Kidney tubule cell (primary cell): ENCODE measurements at places on chromosomes 3 and 15.

DNA sequence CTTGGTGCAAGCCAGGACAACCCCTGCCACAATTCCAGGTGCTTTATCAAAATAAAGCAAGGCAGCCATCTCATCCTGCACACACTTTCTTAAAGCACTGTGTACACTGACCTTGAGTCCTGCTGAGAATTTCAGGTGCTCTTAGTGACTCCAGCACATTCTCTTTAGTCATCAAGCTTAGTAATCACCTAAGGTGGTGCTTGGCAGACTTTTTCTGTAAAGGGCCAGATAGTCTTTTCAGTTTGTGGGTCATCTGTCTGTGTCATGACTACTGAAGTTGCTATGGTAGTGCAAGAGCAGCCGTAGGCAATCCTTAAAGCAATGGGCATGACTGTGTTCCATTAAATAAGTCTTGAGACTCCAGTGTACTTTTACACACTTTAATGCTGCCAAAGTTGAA is 36.4 kb downstream of the RIOX2 start:
- DNase-seq: peak; percentile 64

DNA sequence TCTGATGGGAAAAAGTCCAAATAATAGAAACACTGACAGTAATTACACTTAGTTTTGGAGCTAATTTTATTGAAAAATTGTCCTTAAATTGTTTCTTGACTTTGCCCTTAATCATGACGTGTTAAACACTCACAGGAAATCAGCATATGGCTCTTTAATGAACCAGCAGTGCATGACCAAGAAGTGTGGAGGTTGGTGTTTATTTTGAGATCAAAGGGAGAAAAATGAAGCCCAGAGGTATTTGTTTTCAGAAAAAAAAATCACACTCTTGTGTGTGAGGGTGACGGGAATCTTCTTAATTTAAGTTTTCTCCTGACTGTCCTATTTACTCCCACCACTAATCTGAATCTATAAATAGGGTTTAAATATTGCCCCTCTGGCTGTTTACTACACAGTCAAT is 28.8 kb upstream of the SYNM start:
- DNase-seq: no peak

DNA sequence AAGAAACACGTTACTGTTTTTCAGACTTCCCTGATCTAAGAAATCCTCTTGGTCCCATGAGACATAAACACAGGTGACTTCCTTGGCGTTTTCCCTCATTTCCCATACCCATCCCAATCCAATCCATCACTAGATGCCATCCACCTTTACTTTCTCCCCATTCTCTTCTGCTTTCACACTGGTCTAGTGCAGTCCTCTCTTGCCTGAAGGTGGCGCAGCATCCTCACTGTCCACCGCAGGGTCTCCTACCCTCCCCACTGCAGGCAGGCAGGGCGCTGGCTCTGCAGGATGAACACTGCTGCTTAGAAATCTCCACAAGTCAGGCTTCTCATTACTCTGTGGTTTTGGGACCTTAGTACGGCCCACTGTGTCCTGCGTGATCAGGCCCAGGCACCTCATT is 58.2 kb downstream of the RAB7A start:
- DNase-seq: no peak

DNA sequence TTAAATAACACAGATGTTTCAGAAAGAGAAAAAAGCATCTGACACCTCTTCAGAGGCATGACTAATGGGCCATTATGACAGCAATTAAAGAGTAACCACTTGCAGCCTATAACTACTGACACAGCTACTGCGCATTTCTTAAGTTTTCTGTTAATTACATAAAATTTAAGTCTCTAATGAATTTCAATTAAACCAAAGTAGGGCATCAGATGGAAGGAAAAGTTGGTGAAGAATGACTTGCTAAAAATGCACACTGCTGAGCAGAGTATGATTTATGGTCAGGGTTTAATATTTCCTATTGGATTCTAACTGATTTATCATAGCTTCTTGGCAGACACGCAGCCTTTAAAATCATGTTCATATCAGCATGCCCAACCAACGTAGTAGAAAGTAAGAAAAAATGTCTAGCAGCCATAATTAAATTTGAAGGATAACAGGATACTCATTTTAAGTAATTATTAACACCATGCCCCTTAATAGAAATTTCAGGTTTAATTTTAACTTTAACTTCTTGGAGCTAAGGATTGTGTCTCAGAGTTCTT is 140.0 kb downstream of the CBLB start:
- peak; percentile 1 for DNase-seq

GRCh38 chr15:51401872-51402517 is 60.5 kb downstream of the GLDN start:
- peak; percentile 33 for DNase-seq

GRCh38 chr3:10725846-10726245 is 90.2 kb upstream of the SLC6A11 start:
- no peak for DNase-seq

DNA sequence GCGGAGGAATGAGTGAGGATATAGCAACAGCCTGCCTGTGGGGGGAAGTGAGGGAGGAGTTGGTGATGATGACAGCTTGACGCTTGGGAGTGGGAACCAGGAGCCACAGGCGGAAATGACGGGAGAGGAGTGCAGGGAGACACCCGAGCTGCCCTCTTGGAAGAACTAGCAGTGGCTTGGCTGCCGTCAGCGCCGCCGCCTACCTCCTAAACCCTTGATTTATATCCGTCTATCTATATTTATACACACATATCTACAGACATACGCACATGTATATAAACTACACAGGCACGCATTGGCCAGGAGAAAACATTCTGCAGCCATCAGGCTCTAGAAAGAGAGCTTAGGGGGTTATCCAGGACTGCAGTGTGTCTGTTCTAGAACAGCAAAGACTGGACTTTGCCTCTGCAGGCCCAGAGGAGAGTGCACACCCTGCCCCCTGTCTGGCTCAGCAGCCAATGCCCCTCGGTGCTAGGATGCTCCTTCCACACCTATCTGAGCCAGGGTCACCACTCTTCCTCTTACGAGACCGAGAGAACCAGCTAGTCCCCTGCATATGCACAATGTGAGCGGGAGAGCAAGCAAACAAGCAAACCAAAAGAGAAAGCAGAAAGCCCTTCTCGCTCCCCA is 45.3 kb upstream of the MAGEF1 start:
- no peak for DNase-seq

- no peak for DNase-seq
These were observed 459.4 kb upstream of the CBLB start for GRCh38 chr3:106328224-106328623.

DNA sequence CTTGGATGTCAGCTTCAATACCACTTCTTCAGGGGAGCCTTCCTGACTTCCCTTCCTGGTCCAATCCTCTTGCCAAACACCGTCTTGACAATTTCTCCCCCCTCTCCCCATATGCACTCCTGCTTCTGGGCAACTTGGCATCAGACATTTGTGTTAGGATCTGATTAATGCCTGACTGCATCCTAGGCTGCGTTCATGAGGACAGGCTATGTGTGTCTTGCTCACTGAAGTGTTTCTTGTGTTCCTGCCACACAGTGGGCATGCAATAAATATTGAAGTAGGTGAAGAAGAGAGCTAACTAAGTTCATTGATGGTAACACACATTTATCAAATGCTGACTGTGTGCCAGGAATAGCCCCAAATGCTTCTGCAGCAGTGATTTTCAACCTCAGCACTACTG is 36.4 kb upstream of the WNT5A start:
- DNase-seq: peak; percentile 45

DNA sequence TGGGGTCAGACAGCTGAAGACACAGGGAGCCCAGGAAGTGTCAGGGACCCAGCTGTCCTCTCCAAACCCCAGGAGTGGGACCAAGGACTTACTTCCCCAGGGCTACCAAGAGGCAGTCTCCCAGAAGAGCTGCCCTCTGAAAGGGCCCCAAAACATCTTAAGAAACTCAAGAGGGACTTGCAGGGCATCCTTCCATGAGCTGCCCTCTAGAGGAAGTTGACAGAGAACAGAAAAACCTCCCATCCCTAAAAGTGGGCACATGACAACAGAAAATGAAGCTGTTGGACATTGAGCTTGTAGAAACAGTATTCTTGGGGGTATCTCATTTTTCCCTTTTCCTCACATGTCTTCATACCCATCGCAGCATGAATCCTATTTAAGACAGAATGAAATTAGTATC is 58.9 kb downstream of the MECOM start:
- DNase-seq: no peak

DNA sequence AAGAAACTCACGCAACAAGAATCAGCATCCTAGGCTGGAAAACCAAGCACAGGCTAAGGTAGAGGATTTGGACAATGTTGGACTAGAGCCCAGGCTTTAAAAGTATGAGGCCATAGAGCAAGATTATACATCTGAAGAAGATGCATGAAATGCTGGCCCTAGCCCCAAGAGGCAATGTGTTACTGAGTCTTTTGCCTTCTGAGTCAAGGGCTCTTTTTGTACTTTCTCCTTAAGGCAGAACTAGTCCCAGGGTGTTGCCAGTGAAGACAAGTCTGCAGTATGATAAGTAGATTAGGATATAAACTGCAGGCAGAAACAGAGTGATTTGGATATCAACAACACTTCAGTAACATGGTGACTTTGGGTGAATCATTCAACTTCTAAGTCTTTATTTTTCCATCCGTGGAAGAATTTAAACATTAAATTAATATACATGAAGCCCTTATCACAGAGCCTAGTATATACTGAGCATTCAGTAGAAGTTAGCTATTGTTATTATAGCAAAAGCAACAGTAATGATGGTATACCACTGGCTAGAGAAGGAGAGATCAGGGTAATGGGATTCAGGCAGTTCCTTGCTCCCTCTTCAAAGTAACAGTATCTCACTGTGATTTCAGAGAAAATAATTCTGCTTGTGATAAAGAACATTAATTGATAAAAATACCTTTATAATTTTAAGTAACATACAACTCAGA is 99.9 kb upstream of the MLF1 start:
- DNase-seq: no peak

DNA sequence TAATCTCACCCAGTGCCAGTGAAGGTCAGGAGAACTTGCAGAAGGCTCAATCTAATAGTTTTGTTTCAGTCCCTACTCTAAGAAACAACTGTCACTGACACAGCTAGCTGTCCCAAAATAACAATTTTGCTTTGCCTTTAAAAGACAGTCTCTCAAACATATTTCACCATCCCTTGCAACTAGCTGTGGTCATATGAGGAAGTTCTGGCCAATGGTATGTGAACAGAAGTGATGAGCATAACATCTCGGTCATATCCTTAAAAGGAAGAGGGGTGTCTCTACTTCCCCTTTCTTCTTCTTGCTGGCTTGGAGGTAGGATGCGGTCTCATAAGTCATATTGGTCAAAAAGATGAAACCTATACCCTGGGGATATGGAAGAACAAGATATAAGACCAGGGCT is 198.1 kb downstream of the NEK10 start:
- DNase-seq: no peak

- no peak for DNase-seq
These were observed 27.5 kb downstream of the NR1I2 start for GRCh38 chr3:119809249-119810017.

DNA sequence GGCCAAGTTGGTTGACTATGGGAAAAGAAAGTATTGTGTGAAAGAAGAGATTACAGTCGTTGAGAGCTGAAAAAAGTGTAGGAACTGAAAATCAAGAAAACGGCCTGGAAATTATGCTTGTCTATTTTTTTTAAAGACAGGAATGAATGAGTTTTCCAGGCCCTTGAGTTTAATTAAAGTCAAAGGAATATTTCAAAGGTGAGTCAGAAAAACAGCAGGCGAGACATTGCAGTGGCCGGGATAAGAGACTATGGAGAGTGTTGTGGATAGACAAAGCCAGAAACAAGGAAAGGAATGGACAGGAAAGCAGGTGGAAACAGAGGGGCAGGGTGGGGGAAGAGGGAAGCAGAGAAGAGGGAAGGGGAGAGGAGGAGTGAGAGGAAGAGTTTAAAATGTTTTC is 275.1 kb upstream of the LRTM1 start:
- DNase-seq: peak; percentile 73

DNA sequence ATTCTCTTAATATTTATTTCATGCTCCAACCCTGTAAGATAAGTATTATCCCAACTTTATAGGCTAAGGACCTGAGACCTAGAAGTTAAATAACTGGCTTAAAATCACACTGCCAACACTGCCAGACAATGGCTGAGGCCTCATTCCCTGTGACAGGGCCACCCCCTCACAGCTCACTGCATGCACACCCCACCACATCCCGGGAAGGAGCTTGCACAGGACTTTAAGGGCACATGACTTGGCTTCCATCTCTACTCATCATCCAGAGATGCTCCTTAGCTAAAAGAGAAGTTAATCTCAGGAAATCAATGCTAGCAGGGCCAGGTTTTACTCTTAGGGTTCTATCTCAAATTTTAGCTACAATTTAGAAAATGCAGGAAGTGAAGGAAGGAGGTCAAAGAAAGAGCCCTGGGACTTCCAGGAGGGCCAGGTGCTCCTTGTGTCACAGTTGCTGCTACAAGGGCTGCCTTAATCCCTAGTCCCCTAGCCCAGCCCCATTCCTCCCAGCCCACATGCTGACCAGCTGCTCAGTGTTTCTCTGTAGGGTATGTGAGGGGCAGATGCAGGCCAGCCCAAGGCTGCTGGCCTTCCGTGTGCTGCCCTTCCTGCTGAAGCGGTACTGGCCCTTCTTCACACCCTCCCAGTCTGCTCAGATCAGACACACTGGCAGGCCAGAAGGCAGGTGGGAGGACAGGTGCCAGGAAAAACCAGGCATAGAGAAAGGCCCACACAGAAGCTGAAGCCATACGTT is 53.5 kb downstream of the WWTR1 start:
- DNase-seq: peak; percentile 57

GRCh38 chr3:128499724-128500275 is 6.8 kb upstream of the GATA2 start:
- DNase-seq: peak; percentile 30

- peak; percentile 72 for DNase-seq
These were observed at the start of gene SEMA4B for GRCh38 chr15:90201130-90201943. TSS of gene SEMA4B (plus strand) at chr15:90201330. CDS start at chr15:90201579, 249 bp downstream.

GRCh38 chr15:81270781-81271491 is 53.0 kb downstream of the STARD5 start:
- no peak for DNase-seq

DNA sequence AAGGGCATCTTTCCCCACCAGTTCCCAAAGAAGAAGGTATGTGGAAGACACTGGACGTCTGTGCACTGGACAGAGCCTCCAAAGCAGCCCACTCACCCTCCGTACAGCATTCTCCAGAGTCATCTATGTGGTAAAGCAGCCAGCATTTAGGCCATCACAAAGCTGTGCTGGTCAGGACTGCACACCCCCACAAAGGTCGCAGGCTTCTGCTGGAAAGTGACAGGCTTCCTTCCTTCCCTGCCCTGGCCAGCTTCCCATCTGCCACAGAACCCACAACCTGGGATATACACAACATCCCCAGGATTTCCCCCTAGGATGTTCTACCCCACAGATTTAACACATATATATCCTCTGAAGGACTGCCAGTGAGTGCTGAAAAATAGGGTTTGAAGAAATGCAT is 64.6 kb upstream of the GALNT15 start:
- DNase-seq: no peak

- peak; percentile 88 for DNase-seq
These were observed 246.5 kb downstream of the TBL1XR1 start for GRCh38 chr3:176950743-176951142.
